ENCODE measurements at places on chromosomes 6 and 20. TPM values are rescaled to one million over a fixed set of nuclear protein-coding genes. Genes with fewer than 3 reads are reported as not detected.

DNA sequence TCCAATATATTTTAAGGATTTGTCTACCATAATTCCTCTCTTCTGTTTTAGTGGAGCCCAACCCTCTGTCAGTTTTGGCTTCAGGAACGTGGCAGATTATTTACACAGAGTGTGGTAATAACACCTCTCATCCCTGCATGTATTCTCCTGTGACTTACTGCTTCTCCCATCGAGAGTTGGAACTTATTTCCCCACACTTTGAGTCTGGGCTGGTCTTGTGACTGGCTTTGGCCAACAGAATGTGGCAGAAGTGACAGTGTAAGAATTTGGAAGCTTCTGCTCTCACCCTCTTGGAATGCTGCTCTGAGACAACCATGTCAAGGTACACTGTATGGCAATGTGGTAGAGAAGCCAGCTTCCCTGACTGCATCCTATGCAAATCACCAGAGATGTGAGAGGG is 407.7 kb downstream of the EPM2A start:
- DNase-seq = no peak

DNA sequence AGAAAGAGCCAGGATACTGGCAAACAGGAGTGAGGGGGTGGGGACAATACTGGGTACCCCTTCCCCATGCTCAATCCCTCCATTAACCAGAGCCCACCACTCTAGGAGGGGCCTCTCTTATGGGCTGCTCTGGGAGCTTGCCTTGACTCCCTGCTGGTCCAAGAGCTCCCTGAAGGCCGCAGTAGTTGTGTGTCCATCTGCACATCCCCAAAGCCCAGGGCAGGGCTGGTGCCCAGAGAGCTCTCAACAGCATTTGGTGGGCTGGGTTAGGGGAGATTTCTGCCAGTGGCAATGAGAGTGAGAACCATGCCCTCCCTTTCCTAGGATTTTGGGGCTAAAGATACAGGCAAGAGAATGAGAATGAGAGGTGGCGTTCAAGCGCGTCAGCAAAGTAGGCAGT is 230.6 kb upstream of the PMEPA1 start:
- DNase-seq = no peak

DNA sequence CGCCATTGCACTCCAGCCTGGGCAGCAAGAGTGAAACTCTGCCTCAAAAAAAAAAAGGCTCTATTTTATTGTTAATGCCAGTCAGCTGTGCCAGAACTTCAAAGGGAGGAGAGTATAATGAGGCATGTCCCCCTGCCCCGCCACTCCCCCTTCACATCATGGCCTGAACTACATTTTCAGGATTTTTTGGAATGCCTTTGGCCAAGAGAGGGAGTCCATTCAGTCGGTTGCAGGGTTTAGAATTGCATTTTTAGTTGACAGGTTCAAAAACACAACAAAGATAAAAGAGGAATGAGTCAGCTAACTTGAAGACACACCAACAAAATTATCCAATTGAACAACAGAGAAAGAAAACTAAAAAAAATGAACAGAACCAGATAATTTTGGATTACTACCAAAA is 59.1 kb downstream of the CEP43 start:
- DNase-seq = no peak

CD24 gene
- total RNA-seq = 7.3 TPM

C20orf96 gene
- 22.1 TPM for total RNA-seq

HUS1B gene
- 0.76 TPM for total RNA-seq

Measured in HCT116 (cell line).